GM23248 (cell line): ENCODE measurements at places on chromosomes 7 and 10. TPM values are rescaled to one million over a fixed set of nuclear protein-coding genes. Genes with fewer than 3 reads are reported as not detected.

Gene CALML3
- total RNA-seq, result not detected in 2 replicates

Gene CAMK2B
- 2.5 and 9.1 TPM in 2 replicates for total RNA-seq

Gene NKX1-2
- not detected in 2 replicates for total RNA-seq

Gene CABCOCO1
- 0.22 and 0.25 TPM in 2 replicates for total RNA-seq

Gene AUTS2
- 1.4 and 3.0 TPM in 2 replicates for total RNA-seq

Gene COL1A2
- total RNA-seq, result 10,930 and 11,288 TPM in 2 replicates

Gene AKAP9
- total RNA-seq, result 24.1 and 24.7 TPM in 2 replicates

Gene PROSER2
- total RNA-seq, result 1.2 and 1.4 TPM in 2 replicates

Gene TMEM176B
- total RNA-seq, result not detected in 2 replicates

Gene CCL24
- not detected in 2 replicates for total RNA-seq

Gene CACNA2D1
- 21.2 and 31.1 TPM in 2 replicates for total RNA-seq

Gene TRIM50
- not detected in 2 replicates for total RNA-seq

Gene OR2F1
- not detected in 2 replicates for total RNA-seq

Gene ACTA2
- 161 and 164 TPM in 2 replicates for total RNA-seq

Gene NUPR2
- total RNA-seq, result not detected in 2 replicates

Gene OR2A12
- not detected in 2 replicates for total RNA-seq

Gene C10orf71
- total RNA-seq, result not detected in 2 replicates

Gene MYO1G
- not detected in 2 replicates for total RNA-seq

Gene ZNF862
- total RNA-seq, result 2.9 and 9.7 TPM in 2 replicates
